Regular cardiac myocyte (primary cell): ENCODE measurements at places on chromosomes 12 and 14. TPM values are rescaled to one million over a fixed set of nuclear protein-coding genes. Genes with fewer than 3 reads are reported as not detected.

The YLPM1 gene
- total RNA-seq = 20.5 and 20.9 TPM in 2 replicates

The RTL1 gene
- total RNA-seq = not detected in 2 replicates

The EID3 gene
- total RNA-seq = 7.6 and 7.9 TPM in 2 replicates

The TMEM179 gene
- under 0.01 and 0.28 TPM in 2 replicates for total RNA-seq

The PZP gene
- not detected in 2 replicates for total RNA-seq

The APOF gene
- total RNA-seq = not detected in 2 replicates

The PTPRO gene
- total RNA-seq = 0.19 and 3.1 TPM in 2 replicates

The SLCO1C1 gene
- total RNA-seq = under 0.01 and 0.19 TPM in 2 replicates

The IPO8 gene
- 29.3 and 31.6 TPM in 2 replicates for total RNA-seq

The AQP6 gene
- total RNA-seq = under 0.01 TPM in 1 of 2 replicates, not detected in the other
